ENCODE measurements at places on chromosomes 12 and 14.

DNA sequence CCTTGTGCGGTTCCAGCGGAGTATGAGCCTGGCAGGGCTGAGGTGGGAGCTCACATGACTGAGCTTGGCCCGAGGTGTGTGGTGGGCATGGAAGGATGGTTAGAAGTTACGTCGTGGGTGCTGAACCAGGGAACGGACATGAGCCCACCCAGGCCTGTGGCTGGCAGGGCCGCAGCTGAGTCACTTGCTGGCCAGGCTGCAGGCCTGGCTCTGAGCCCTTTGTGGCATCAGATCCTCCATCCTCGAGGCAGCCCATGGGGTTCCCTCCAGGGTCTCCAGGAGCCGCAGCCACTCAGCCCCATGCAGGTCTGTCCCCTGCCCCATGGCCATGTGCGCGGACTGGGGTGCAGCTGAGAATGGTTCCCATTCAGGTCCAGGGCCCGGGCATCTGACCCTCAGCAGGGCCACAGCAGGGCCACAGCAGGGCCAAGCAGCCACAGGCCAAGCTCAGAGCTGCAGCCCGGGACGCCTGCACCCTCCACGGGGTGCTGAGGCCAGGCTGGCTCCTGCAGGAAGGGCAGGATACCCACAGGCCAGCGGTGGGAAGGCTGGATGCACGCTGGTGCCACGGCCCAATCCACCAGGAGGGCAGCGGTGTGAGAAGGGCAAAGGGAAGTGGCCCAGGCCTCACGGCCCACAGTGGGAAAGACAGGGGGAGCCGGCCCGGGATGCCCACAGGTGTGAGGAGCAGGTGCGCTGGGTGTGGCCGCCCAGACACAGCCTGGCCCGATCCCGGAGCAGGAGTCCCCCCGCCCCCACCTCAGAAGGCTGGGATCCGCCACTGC, 26.3 kb upstream of the ULK1 start:
- no peaks in the 10 kb centered on the region for H3K27me3 ChIP-seq
- DNase-seq: no peak
- H3K4me1 ChIP-seq: no peaks in the 10 kb centered on the region
- no peak overlapping the region for H3K4me3 ChIP-seq

DNA sequence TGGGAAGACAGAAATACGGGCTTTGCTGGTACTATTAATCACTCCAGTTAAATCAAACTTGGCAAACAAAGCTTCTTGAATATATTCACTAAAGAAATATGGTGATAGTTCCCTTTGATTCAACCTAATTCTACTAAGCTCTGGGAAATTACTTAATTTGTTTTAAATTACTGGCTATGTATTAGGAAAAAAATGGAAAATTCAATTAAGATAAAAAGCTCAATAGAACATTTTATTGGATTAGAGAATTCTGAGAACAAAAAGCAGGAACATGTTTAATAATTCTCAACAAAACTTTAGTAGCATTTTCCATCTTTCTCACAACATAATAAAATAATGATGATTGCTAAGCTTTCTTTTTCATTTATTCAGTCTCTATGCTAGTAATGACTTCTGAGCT, 30.2 kb downstream of the BDKRB1 start:
- H3K4me1 ChIP-seq: peaks cover 13% of the 10 kb centered on the region
- H3K27me3 ChIP-seq: no peaks in the 10 kb centered on the region
- H3K36me3 ChIP-seq: no peaks in the 10 kb centered on the region
- no peak overlapping the region for H3K4me3 ChIP-seq

- H3K27ac ChIP-seq: no peak overlapping the region
- no peaks in the 10 kb centered on the region for H3K36me3 ChIP-seq
- no peaks in the 10 kb centered on the region for H3K4me1 ChIP-seq
- peak; percentile 44 for DNase-seq
- H3K27me3 ChIP-seq: no peaks in the 10 kb centered on the region
Measured at GRCh38 chr12:113214895-113215400, 6.3 kb upstream of the TPCN1 start.

- H3K36me3 ChIP-seq: no peaks in the 10 kb centered on the region
- DNase-seq: peak; percentile 73
- H3K27ac ChIP-seq: peak overlapping the region; percentile 58
- H3K4me1 ChIP-seq: peaks cover 56% of the 10 kb centered on the region
Measured at GRCh38 chr12:128817111-128818015, 6.4 kb downstream of the SLC15A4 start.

GRCh38 chr14:90675399-90675798, 140.8 kb downstream of the TTC7B start:
- H3K27ac ChIP-seq: no peak overlapping the region
- no peaks in the 10 kb centered on the region for H3K4me1 ChIP-seq
- H3K36me3 ChIP-seq: peaks cover 4% of the 10 kb centered on the region
- H3K27me3 ChIP-seq: no peaks in the 10 kb centered on the region
- no peak for DNase-seq

GRCh38 chr12:47297993-47298392, 218.2 kb upstream of the AMIGO2 start:
- H3K4me1 ChIP-seq: no peaks in the 10 kb centered on the region
- H3K36me3 ChIP-seq: no peaks in the 10 kb centered on the region
- H3K27me3 ChIP-seq: no peaks in the 10 kb centered on the region
- no peak overlapping the region for H3K4me3 ChIP-seq
- DNase-seq: no peak

GRCh38 chr12:98769068-98769467, 124.0 kb downstream of the APAF1 start:
- no peaks in the 10 kb centered on the region for H3K36me3 ChIP-seq
- H3K4me3 ChIP-seq: no peak overlapping the region
- DNase-seq: no peak
- no peak overlapping the region for H3K27ac ChIP-seq
- H3K4me1 ChIP-seq: no peaks in the 10 kb centered on the region
- no peaks in the 10 kb centered on the region for H3K27me3 ChIP-seq

GRCh38 chr14:32018391-32019092, 58.6 kb upstream of the ARHGAP5 start:
- no peak overlapping the region for H3K4me3 ChIP-seq
- H3K27ac ChIP-seq: no peak overlapping the region
- no peak for DNase-seq
- peaks cover 11% of the 10 kb centered on the region for H3K4me1 ChIP-seq

GRCh38 chr12:120719072-120719471, 6.6 kb upstream of the ACADS start:
- H3K36me3 ChIP-seq: no peaks in the 10 kb centered on the region
- no peaks in the 10 kb centered on the region for H3K27me3 ChIP-seq
- peaks cover 22% of the 10 kb centered on the region for H3K4me1 ChIP-seq
- no peak overlapping the region for H3K4me3 ChIP-seq

DNA sequence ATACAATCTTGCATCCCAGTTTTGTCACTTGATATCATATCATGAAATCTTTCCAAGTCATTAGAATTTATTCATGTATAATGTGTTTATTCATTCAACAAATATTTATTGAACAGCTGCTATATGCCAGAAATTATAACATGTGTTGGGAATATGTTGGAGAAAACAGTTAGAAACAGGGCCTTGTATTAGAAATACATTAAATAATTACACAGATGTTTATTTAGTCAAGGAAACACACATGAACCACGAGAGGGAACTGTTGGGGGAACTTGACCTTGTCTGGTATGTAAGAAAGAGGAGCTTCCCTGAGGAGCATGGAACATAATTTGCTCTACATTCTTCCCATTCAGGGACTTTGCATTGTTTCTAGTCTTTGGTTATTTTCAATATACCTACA, 191.7 kb upstream of the FRMD6 start:
- H3K4me3 ChIP-seq: no peak overlapping the region
- no peaks in the 10 kb centered on the region for H3K36me3 ChIP-seq
- no peak for DNase-seq
- H3K27ac ChIP-seq: no peak overlapping the region
- H3K4me1 ChIP-seq: no peaks in the 10 kb centered on the region

DNA sequence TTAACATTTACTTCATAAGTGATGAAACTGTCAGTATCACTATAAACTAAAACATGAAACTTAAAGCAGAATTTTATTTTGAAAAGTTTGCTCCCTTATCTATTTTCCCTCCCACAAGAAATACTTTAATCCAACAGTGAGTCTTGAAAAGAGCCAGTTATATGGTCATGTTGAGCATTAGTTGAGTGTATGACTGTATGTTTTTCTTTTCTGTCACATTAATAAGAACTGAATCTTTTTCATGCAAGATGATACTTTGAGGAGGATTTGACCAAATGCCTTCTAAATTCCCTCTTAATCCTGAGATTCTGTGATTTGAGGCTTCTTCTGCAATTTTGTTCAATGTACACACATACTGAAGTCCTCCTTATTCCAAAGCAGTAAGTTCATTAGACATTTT, 33.7 kb upstream of the YARS2 start:
- no peak overlapping the region for H3K27ac ChIP-seq
- no peak for DNase-seq
- no peaks in the 10 kb centered on the region for H3K4me1 ChIP-seq

Data from body of pancreas (tissue), 4 donors.